ENCODE measurements at places on chromosomes 12 and 14. TPM values are rescaled to one million over a fixed set of nuclear protein-coding genes. Genes with fewer than 3 reads are reported as not detected.

SYNDIG1L gene
- total RNA-seq: 0.08 TPM

C3AR1 gene
- 4.0 TPM for total RNA-seq

IFNG gene
- total RNA-seq: not detected

DNA sequence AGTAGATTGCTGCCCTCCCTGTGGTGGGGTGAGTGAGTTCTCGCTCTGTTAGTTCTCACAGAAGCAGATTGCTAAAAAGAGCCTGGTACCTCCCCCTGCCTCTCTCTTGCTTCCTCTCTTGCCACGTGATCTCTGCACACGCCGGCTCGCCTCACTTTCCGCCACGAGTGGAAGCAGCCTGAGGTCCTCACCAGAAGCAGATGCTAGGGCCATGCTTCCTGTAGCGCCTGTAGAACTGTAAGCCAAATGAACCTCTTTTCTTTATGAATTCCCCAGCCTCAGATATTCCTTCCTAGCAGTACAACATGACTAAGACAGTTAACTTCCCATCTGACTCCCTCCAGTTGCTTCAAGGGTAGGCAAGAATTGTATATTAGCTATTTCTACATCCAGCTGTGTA, 76.2 kb downstream of the ETV6 start:
- no peak for DNase-seq

DNA sequence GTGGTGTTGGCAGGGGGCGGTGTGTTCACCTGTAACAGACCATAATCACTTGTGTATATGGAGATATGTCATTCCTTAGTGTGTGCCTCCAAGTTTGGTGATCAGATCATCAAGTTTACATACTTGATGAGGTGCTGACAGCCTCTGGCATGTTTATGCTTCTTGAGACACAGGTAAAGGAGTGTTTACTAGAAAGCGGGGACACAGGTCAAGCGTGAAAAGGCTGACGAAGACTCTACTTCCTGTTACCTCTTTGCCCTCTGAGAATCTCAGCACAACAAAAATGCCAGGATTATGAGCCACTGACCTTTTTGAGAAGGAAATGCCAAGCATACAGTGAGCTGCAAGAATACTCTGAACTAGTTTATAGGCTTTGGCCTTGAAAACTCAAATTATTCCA, 29.6 kb downstream of the PRDM4 start:
- DNase-seq: no peak

Data from liver (tissue), 10 donors.